ENCODE measurements at places on chromosomes 6 and 20.

- no peak for DNase-seq
Measured at GRCh38 chr6:34370361-34370760, 22.1 kb downstream of the NUDT3 start.

DNA sequence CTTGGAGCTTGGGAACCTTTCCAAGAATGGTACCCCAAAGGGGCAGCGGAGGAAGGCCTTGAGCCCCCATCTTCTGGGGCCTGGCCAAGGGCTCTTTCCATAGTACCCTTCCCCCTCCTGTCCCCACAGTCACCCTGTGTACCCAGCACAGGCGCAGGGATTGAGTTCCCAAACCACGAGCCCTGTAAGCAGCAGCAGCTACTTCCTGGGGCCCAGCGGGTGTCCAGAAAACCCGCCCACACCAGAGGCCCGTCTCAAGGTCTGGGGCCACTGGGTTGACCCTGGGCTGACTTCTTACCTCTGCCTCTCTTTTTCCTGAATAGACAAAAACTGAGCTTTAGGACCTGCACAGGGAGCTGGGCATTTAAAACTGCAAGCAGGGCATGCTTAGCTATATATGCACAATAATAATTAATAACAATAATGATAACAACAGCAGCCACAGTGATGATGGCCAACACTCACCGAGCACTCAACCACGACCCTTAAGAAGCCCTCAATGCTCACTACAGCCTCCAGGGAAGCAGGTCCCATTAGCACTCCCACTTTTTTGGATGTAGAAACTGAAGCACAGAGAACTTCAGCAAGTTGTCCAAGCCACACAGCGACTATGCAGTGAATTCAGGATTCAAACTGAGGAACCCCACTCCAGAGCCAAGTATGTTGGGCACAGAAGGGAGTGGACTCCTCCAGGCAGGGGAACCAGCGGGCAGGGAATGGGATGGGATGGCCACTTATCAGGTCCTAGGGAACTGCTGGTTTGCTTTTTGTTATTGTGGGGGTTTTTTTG lies 14.5 kb downstream of the NOL4L start:
- DNase-seq: no peak

DNA sequence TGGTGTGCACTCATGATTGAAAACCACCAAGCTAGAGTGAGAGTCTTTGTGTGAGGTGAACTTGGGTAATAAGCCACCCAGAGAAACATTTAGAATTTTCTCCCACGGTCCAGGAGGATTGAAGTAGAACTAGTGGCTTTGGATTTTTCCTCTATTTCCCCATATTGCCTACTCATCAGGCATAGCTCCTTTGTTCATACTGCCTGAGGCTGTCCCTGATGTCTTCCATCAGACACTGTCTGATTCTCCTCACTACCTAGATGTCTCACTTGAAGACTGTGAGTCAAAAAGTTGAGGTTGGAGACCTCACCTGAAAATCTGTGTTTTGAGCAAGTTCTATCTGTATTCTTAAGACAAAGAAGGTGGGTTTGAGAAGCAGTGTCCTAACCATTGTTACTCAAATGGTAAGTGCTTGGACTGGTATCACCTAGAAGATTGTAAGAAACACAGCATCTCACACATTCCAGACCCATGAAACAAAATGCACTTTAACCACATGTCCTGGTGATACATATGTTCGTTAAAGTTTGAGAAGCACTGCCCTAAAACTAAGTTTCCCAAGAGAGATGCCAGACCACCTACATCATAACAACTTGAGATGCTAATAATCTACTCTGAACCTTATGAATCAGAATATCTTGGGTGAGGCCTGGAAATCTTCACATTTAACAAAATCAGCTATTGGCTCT lies 523.4 kb upstream of the BTBD3 start:
- DNase-seq: no peak

- no peak for DNase-seq
Measured at GRCh38 chr6:31402324-31403282, 792 bp upstream of the MICA start.

- DNase-seq: no peak
Measured at GRCh38 chr6:120304223-120304622, 954.7 kb upstream of the MAN1A1 start.

DNA sequence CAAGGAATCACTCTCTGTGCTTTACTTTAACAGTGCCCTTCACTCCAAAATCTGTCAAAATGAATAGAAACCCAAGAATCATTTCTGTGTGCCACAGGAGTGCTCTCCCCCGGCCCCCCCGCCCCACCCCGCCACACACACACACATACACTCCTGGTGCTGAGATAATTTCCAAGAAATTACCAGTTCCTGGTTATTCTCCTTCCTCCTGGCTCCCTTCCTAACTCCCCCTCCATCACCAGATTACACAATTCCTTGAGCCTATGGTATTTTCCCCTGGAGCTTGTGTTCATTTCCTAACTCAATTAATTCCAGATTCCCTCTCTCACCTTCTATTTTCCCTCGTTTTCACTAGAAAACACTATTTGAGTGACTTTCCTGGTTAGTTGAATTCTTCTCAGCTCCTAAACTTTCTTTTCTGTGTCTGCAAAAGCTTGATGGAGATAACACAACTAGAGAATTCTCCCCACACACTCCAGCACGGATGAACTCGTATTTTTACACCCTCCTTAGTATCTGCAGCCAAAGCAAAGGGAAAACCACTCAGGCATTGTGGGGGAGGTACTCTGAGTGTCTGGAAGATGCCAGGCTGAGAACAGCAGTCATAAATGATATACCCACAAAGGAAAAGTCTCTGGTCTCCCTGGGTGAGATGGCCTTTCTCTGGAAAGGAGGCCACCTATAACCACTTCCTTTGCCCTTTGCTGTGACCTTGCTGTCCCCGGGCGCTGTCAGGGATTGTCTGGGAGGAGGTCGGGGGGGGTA lies 1.9 kb upstream of the SLC24A3 start:
- DNase-seq: no peak

GRCh38 chr20:32988008-32988407 lies 16.2 kb downstream of the SUN5 start:
- DNase-seq: no peak

DNA sequence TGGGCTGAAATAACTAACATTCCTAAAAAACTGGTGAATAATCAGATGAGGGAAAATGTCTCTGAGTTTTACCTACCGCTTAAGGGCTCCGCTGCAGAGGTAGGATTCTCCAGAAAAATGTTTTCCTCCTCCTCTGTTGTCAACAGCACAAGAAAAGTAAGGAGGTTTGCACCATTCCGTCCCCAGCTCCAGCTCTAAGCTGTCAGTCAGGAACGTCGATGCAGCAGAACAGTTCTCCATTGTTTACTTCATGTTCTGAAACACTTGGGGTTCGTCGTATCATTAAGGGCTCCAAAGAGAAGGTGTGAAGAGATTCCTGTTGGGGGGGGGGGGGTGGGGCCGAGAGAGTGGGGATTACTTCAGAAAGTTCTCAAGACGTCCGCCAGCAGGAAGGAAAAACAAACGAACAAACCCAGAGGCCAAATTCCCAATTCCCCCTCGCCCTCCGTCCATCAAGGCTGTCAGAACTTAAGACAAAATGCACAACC lies 734 bp downstream of the MMS22L start:
- no peak for DNase-seq
